ENCODE measurements at places on chromosomes 5 and 9.

- DNase-seq, result no peak
Measured at GRCh38 chr5:42074353-42074752, 149.3 kb downstream of the FBXO4 start.

- DNase-seq, result peak; percentile 73
Measured at GRCh38 chr5:16467363-16468219, 2.0 kb upstream of the ZNF622 start.

- no peak for DNase-seq
Measured at GRCh38 chr5:158309088-158309807, 450.3 kb upstream of the CLINT1 start.

GRCh38 chr9:35311891-35312639 lies 150.3 kb downstream of the UNC13B start:
- no peak for DNase-seq

GRCh38 chr5:148825716-148826052 lies 727 bp upstream of the ADRB2 start:
- DNase-seq, result no peak

GRCh38 chr5:17373814-17374556 lies 124.0 kb upstream of the TAF11L2 start:
- no peak for DNase-seq

- DNase-seq, result no peak
Measured at GRCh38 chr5:148615644-148616275, 38.6 kb downstream of the HTR4 start.

DNA sequence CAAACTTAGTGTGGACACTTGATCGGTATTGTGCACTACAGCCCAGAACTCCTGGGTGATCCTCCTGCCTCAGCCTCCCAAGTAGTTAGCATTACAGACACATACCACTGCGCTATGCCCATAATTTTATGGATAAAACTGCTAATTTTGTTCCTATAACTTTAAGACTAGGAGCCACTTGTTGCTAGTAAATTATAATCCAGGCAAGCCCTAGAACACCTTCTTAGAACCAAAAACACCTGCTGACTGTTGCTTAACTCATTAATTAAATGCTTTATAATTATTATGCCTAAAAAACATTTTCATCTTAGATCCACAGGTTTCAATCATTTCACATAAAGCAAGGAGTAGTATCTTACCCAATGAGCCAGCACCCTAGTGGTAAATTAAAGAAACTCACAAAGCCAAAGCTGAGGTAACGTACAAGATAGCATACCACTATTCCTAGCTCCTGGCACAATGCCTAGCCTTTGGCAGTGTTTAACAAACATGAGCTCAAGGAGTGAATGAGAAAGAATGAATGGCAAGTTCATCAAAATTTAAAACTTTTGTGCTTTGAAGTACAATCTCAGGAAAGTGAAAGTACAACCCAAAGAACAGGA lies 5.4 kb downstream of the MRPS27 start:
- DNase-seq, result no peak

DNA sequence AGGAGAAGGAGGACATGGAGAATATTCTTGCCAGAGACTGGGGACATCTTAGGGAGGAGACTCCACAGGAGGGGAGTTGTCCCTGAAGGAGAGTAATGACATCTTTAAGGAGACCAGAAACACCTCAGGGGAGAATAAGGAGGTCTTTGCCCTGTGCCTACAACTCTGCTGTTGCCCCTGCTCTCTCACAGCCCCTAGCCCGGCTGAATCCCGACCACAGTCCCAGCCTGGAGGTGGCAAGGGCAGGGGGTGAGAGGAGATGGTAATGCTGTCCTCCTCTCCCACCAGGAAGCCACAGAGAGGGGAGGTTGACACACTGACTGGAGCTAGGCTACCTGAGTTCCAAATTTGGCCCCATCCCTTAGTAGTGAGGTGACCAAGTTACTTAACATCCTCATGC lies 30.2 kb upstream of the ENHO start:
- DNase-seq, result no peak
